ENCODE measurements at places on chromosomes 5 and 9.

DNA sequence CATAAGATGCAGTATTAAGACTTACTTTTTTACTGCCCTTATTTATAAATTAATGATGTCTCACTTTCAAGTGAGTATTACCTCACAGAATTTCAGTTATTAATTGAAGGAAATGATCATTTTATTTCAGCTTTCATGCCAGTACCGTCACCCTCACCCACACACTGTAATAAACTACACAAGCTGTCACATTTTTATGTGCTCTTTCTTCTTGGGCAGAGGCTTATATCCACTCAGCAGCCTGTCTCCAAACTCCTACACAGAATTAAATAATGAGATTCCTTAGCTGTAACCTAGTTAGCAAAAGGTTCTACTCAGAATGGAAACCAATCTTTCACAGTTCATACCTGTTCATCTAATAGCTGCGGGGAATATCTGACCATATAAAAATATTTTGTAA is 1915.8 kb upstream of the CDH6 start:
- no peak for DNase-seq

DNA sequence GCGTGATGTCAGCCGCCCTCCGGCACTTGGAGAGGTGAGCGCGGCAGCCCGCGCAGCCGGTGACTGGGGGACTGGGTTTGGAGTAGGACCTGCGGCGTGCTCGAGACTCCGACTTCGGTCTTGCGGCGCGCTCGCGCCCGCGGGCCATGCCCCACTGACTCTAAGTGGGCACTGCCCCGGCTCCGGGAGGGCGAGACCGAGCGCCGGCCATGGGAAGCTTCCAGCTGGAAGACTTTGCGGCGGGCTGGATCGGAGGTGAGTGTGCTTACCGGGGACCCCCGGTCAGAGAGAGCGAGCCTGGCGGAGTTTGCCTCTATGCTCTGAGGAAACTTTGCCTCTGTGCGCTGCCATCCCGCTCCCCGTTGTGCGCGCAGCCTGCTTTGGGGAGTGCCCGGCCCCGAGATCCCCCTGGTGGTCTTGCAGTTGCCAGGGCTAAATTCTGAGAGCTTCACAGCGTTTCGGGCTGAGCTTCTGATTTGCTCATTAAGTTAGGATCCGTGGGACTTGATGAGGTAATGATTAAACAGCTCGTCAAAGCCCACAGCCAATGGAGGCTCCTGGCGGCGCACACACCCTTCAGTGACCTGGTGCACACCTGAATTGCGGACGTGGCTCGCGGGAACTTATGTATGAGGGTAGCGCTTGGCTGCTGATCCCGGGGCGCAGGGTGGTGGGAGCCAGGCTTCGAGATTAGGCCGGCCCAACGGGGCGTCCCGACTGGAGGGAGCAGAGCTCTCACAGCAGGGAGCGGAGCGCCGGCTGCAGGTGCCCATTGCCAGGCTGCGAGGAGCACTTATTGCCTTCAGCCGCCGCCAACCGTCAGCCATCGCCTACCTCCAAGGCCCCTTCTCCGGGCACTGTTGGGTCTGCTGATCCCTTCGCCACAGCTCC is at the start of gene SLC25A48:
Gene SLC25A48 (plus strand): TSS at position 25 of the 891 bp plus-strand sequence. CDS start 185 bp downstream, at position 210.
- DNase-seq = peak; percentile 41

GRCh38 chr5:158127536-158127935 is 268.6 kb upstream of the CLINT1 start:
- no peak for DNase-seq

- no peak for DNase-seq
Measured at GRCh38 chr9:70554881-70555280, 140.4 kb upstream of the KLF9 start.

DNA sequence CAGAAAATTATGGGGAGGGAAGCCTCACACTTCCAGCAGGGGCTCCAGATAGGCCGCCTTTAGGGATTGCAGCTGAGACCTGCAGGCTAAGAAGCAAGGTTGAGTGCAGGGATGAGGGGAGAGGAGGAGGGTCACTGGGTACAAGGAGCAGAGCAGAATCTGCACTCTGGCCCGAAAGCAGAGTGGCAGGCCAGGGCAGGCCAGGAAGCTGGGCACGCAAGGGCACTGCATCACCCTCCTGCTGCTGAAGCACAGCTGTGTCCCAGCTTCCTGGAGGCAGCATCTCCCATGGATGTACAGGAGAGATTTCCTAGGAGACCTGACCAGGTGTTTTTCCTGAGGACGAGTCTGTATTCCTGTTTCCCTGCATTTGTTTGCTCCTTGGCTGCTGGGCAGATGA is 92.1 kb downstream of the SYK start:
- DNase-seq = no peak

DNA sequence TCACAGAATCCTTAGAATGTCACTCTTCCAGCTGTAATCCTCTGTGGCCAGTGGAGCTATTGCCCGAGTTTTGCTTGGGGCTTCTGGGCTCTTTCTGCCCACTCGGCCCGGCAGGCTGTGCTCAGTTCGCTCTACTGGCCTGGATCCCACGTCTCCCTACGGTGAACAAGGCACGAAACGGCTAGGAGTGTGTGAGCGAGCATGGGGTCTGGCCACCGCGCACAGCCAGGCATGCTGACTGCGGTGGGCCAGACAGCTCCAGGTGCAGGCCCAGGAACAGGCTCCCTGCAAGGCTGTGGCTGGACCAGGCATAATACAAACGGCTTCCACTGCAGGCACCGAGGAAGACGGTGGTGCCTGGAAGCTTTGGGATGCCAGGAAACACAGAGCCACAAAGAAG is 2035.5 kb upstream of the ACO1 start:
- DNase-seq = no peak

DNA sequence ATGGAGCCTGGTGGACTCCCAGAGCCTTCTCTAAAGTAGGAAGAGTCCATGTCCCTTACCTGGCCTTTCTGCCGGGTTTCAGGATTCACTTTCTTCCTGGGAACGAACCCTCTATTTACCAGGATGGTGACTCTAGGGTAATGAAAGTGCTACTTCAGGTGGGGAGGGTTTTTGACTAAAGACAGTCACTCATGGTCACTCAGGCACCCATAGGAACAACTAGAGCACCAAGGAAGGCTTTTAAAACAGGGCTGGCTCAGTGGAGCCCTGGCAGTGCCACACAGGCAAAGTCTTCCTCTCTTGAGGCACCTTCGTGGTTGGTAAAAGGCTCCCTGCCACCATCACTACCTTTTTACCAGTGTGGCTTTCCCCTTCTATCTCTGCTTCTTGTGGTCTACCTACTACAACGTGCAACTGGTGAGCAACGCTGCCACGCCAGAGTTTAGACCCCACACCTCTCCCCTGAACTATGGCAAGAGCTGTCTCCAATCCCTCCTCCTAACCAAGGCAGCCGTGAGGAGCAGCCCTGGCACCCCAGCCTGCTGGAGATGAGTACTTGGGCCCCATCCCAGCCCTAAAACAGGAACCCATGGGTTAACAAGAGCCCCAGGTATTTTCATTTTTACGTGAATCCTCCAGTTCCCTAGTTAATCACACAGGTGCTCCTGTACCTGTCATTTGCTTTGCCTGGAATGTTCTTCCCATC is 3.5 kb downstream of the SURF1 start:
- no peak for DNase-seq

- no peak for DNase-seq
Measured at GRCh38 chr5:77636641-77637169, 1.8 kb downstream of the OTP start.

GRCh38 chr9:79224672-79225433 is 346.9 kb upstream of the TLE4 start:
- no peak for DNase-seq

GRCh38 chr5:133081036-133081435 is 29.2 kb downstream of the HSPA4 start:
- DNase-seq = no peak

Measured in NAMALWA (cell line).